Osteoblast (primary cell): ENCODE measurements at places on chromosomes 3 and 15. TPM values are rescaled to one million over a fixed set of nuclear protein-coding genes. Genes with fewer than 3 reads are reported as not detected.
A peak's percentile ranks its signal among the peaks of the same experiment; 100 is the strongest.

The ATP6V1A gene
- total RNA-seq = 140 and 166 TPM in 2 replicates

The LYZL4 gene
- not detected in 2 replicates for total RNA-seq

DNA sequence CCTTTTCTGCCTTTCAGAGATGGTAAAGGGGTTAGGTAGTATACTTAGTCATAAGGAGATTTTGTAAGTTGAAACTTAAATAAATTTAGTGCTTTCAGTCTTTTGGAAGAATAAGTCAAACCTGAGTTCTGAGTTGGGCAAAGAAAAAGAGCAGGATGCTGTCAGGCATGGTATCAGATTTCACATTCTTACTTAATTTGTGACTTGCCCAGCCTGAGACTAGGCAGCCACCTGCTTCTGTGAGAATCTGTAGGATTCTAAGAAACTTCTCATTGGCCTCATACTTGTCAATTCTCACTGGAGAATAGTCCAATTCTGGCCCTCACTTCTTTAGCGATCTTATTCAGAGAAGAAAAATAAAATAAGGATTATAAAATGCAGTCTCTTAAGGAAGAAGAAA, 577.5 kb downstream of the DIPK2A start:
- no peak for DNase-seq

DNA sequence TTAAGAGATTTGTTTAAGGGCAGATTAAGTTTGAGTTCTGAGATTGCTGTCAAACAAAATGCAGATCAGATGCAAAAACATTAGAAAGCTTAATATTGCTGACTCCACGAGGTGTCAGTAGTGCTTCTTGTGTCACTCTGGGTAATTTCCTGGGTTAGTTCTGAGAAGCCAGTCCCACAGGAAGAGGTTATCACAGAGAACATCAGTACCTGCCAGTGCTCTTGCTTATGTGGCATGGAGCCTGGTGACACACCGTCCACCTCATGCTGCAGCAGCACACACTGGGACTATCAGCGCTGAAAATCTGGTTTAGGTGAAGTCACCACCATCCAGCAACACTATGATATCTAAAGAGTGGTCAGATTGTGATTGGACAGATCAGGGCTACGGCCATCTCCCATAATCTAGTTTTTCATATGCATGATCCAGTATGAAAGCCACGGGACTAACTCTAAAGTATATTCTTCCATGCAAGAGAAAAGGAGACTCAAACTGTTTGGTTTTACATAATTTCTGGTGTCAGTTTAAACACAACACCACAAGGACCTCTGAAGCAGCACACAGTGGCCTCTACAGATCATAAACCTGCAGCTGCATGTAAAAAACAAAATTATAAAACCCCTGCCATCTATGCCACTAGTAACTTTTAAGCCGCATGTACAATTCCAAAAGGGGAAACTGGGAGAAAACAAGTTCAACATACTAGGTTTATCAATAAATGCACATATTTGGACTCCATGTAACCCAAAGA, 36.1 kb upstream of the MYO5C start:
- no peak for DNase-seq

The ACKR2 gene
- total RNA-seq = under 0.01 TPM in 1 of 2 replicates, not detected in the other

DNA sequence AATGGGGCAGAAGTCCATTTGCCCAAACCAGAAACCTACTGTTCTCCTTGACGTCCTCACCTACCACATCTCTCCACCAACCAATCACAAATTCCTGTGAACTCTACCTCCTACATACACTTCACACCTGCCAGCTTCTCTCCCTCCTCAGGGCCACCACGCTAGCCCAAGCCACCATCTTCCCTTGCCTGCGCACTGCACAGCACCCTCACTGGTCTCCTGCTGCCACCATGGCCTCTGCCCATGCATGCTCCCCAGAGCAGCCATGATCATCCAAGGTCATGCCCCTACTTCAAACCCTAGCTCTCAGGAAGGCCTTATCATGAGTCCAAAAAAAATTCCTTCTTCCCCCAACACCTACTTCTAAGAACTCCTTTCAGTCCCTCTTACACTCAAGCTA, 1.1 kb upstream of the EPHB3 start:
- peak; percentile 77 for DNase-seq

DNA sequence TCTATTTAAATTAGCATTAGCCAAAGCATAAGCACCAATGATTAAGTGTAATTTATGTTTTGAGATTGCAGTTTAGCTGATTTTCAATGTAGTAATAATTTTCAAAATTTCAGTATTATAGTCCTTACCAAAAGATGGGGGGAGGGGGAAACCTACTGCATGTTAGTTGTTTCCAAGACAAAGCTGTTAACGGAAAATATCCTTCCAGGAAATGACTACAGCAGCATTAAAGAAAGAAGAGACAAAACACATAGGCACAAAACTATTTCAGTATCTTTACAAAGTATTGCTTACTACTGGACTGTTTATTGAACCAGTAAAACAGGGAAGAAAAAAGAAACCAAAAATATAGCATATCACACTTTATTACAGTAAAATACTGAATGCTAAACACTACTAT, 10.5 kb downstream of the BNIP2 start:
- no peak for DNase-seq

GRCh38 chr15:89494031-89494430, 2.4 kb downstream of the RHCG start:
- no peak for DNase-seq

GRCh38 chr15:32898414-32898813, 180.6 kb downstream of the GREM1 start:
- DNase-seq = no peak

- DNase-seq = peak; percentile 17
Measured at GRCh38 chr3:59555593-59556315, 505.9 kb upstream of the CFAP20DC start.

The DCBLD2 gene
- 187 and 278 TPM in 2 replicates for total RNA-seq

DNA sequence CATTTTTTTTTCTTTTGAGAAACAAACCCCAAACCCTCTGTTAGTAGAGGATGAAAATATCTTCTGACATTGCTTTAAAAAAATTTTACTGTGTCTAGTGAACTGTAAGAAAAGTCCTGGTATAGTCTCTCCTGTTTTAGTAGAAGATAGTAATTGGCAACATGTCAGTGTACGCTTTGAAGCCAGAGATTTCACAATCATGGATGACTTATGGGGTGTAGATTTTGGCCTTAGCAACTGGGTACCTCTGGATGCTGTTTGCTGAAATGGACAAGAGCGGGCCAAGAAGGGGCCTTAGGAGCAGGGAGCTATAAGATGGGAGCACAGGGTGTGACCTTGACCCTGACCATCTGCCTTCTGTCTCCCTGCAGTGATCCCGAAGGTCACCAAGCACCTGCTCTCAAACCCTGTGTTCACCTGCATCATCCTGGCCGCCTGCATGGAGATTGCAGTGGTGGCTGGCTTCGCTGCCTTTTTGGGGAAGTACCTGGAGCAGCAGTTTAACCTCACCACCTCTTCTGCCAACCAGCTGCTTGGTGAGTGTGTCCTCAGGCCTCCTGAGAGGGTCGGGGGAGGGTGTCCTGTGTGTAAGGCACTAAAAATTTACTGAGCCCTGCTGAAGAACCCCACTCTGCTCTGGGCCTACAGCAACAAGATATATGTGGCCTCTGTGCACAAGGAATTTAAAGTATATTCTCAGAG, 266.7 kb downstream of the SLCO3A1 start:
- DNase-seq = no peak

GRCh38 chr3:139444446-139444845, 31.9 kb downstream of the RBP2 start:
- DNase-seq = no peak

- no peak for DNase-seq
Measured at GRCh38 chr15:57606816-57607215, 15.1 kb downstream of the MYZAP start.

DNA sequence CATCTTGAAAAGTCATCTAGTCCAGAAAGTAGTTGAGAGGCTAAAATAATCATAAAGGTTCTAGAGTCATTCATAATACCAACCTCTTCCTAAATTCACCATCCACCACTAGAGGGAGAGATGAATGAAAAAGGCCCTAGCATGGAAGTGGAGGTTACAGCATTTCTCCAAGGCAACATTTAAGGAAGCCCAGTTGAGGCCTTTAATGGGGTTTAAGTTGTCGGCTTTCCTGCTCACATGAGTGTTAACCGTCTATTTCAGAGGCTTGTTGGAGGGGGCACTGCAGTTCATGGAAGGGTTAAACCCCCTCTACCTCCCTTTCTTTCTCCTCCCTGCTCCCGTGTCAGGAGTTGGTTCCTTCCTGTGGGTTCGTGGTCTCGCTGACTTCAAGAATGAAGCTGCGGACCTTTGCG, 3.8 kb upstream of the SLCO3A1 start:
- peak; percentile 94 for DNase-seq

DNA sequence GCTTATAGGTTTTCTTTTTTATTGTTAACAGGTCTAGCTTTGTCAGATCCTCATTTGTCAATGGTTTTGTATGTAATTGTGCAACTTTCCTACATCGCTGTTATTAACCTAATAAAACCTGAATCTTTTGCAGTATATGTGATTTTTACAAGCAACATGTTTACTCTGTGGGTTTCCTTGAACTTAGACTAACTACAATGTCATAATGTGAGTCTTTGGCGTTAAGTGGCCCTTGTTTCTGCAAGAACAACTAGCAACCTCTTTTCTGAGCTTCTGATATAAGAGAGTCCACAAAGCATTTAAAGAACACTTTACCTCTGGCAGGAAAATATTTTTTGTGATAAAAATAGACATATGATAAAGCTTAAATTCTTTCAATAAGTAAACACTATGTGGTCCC, 230.3 kb upstream of the CFAP20DC start:
- no peak for DNase-seq

- no peak for DNase-seq
Measured at GRCh38 chr15:51938286-51938685, 33.3 kb downstream of the LEO1 start.

GRCh38 chr3:172259726-172260248, 188.5 kb downstream of the GHSR start:
- no peak for DNase-seq

DNA sequence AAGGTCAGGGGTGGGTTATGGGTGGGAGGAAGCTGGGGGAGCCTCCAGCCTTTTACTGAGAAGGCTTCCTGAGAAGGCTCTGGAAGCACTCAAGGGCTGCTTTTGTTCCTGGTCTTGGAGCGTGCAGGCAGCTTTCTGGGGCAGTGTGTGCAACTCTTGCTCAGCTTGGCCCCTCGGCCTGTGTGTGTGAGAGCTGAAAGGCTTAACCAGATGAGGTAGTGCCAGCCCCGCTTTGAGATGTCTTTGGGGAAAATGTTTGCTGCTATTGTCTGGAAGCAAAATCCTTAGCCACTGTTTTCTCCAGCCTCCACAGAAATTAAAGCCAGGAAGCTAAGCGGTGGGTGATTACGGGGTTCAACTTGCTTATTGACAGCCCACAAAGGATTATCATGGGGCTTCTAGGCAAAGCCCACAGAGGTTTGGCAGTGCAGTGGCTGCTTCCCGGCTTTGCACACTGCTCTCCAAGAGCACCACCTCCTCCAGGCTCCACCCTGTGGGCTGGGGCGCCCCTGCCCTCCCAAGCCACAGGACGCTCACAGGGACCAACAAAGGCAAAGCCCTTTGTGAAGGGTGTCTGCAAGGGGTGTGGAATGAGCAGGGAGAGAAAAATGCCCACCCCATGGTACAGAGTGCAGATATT, 121.7 kb upstream of the TLE3 start:
- DNase-seq = no peak

- no peak for DNase-seq
Measured at GRCh38 chr15:89088605-89089315, 504 bp downstream of the ABHD2 start.

The EPHB1 gene
- 0.36 and 1.5 TPM in 2 replicates for total RNA-seq

GRCh38 chr3:132285620-132285945, 31.6 kb upstream of the ACP3 start:
- no peak for DNase-seq

- DNase-seq = peak; percentile 95
Measured at GRCh38 chr15:62896969-62897486, 145.5 kb upstream of the TPM1 start.

The CCR8 gene
- total RNA-seq = not detected in 2 replicates

The ADIPOQ gene
- total RNA-seq = under 0.01 TPM in 2 replicates

GRCh38 chr3:186772281-186772694, 11.1 kb upstream of the EIF4A2 start:
- DNase-seq = peak; percentile 51

- DNase-seq = no peak
Measured at GRCh38 chr3:30708472-30708871, 102.1 kb downstream of the TGFBR2 start.

DNA sequence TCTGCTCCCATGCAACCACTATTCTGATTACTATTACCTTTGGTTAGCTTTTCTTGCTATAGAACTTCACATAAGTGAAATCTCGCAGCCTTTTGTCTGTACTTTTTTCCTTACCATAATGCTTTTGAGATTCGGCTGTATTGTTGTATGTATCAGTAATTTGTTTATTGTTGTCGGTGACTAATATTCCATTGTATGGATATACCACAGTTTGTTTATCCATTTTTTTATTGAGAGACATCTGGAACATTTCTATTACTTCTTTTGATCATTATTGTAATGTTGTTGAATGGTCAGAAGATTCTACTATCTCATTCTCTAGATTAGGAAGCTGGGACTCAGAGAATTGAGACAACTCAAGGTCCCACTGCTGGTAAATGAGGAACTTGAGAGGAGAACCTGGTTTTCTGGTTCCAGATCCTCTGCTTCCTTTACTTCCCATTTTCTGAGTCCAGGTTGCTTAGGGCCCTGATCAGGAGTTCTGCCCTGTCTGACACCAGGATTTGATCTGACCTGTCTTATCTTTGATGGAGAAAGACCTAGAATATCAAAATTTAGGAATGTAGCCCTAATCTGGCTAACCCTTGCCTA, 18.2 kb upstream of the SPTSSB start:
- no peak for DNase-seq

DNA sequence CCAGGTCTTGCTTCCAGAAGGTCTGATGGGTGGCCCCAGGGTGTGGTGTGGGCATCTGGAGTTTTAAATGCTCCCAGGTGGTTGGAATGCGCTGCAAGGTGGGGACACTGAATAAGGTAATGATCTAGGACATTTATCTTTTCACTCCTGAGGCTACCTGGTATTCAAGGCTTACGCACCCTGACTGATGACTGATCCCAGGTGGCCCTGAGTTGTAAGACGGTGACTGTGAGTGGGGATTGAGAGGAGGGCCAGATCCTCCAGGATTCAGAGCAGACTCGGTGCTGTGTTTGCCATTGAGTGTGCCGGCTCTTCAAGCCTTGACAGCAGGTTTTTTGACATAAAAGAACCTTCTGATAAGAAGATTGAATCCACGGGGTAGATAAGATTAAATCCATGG, 40.3 kb downstream of the SLC6A20 start:
- no peak for DNase-seq

DNA sequence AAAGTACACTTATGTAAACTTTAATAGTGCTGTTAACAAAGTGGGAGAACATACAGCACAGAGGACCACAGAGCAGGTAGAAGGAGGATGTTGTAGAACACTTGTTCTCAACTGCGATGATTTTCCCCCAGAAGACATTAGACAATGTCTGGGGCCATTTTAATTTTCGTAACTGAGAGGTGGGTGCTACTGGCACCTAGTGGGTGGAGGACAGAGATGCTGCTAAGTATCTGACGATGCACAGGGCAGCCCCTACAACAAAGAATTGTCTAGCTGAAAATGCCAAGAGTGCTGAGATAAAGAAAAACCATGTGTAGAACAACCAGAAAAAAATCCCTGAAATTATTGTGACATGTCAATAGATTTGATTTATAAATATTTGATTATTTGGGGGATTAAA, 5.0 kb upstream of the KBTBD8 start:
- DNase-seq = no peak
